ENCODE measurements at places on chromosomes 16 and 17. TPM values are rescaled to one million over a fixed set of nuclear protein-coding genes. Genes with fewer than 3 reads are reported as not detected.

ABCA5 gene
- 3.6 TPM for total RNA-seq

- no peak overlapping the region for H3K4me3 ChIP-seq
- no peaks in the 10 kb centered on the region for H3K27me3 ChIP-seq
- H3K4me1 ChIP-seq, result peaks cover 13% of the 10 kb centered on the region
- H3K27ac ChIP-seq, result no peak overlapping the region
Observed at GRCh38 chr16:11625769-11626168, 39.0 kb upstream of the LITAF start.

DNA sequence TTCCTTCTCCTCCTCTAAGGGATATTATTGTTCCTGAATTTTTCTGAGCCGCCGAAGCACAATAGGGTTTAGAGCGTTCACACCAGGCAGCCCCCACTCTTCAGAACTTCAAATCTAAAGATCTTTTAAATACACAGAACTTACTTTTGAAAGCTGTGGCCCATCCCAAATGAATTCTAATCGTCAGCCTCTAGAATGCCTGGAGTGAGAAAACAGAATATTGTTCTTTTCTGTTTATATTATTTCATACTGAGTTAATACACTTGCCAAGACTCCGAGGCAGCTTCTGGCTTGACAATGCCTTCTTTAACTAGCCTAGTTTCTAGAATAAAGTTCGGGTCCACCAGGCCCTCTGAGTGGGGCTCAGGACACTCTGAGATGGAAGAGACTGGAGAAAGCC is 405.6 kb downstream of the WWOX start:
- H3K27me3 ChIP-seq, result no peaks in the 10 kb centered on the region
- no peak for DNase-seq
- H3K36me3 ChIP-seq, result no peaks in the 10 kb centered on the region
- H3K27ac ChIP-seq, result no peak overlapping the region
- H3K4me3 ChIP-seq, result no peak overlapping the region

SPN gene
- 0.07 TPM for total RNA-seq

CCDC40 gene
- 7.0 TPM for total RNA-seq

DNA sequence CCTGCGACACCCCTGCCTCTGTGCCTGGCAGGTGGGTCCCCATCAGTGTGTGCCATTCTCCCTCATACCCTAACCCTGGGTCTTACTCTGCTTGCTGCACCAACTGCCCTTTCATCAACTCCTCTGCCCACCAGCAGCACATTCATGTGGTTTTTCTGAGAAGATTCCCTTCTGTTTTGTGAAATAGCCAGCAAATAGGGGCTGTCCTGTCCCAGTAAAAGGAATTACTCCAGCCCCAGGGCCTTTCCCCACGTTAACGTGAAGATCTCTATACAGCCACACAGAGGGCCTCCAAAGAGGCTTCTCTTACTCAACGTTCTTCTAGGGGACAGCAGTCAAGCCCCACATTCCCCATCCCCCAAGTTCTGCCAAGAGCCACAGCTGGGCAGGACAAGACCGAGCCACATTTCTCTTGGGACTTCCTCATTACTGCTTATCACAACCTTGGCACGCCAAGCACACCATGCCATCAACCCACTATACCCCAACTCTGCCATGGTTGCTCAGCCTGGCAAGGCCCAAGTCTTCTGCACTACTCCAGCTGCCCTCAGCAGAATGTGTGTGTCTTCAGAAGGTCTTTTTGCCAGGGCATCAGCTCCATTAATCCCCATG is 18.7 kb upstream of the CCL2 start:
- no peak overlapping the region for H3K4me3 ChIP-seq
- H3K4me1 ChIP-seq, result peaks cover 41% of the 10 kb centered on the region
- no peaks in the 10 kb centered on the region for H3K27me3 ChIP-seq

DNA sequence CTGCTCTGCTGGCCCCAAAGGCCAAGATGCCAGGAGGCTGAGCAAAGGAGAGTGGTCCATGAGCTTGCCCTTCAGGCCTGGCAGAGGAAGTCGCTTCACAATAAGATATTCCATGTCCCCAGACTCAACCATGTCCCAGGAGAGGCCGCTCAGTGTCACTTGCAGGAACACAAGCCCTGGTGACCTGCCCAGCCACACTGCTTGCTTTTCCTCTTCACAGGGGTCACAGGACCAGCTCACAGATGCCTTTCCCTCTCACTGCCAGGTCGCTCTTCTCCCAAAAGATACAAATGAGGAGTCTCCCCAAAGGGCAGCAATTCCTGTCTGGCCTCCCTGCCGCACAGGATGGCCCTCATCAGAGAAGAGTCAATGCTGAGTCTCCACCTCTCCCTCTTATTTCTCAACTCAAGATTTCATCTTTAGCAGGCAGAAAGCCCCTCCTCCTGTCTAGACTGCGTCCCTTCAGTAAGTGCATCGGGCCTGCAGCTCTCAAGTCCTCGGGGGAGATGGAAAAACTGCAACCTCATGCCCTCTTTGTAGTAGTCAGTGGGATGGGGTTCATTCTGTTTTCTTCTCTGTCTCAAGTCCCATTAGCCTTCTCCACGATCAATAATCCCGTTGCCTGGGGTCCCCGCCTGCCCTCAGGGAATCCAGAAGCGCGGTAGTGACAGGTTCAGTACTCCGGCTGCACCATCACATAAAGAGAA is 5.0 kb downstream of the JUP start:
- H3K4me3 ChIP-seq, result no peak overlapping the region
- DNase-seq, result no peak
- H3K27ac ChIP-seq, result no peak overlapping the region
- no peaks in the 10 kb centered on the region for H3K36me3 ChIP-seq
- no peaks in the 10 kb centered on the region for H3K27me3 ChIP-seq

GRCh38 chr16:12627394-12627793 is 176.3 kb downstream of the CPPED1 start:
- no peaks in the 10 kb centered on the region for H3K36me3 ChIP-seq
- H3K4me3 ChIP-seq, result no peak overlapping the region

DNA sequence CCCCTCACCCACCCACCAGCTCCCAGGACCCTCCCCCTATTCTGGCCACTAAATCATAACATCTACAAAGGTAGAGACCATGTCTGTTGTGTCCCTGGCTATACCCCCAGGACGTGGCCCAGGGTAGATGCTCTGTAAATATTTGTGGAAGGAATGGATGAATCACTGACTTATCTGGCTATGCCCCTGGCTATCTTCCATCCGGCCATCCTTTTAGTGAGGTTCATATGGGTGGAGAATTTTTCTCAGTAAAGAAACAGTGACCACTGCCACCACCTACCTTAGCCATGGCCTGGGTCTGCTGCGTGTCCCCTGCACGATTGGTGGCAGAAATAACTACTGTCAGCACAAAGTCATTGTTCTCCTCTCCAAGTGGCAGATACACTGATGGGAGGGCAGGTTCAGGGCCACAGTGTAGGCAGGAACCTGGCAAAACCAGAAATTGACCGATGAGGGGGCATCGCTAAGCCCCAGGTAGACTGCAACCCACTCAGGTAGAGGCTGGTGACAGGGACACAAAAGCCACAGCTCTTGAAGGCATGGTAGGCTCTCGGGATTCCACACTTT is 63.1 kb upstream of the BCO1 start:
- no peak overlapping the region for H3K27ac ChIP-seq
- no peak overlapping the region for H3K4me3 ChIP-seq
- no peaks in the 10 kb centered on the region for H3K27me3 ChIP-seq

- H3K36me3 ChIP-seq, result no peaks in the 10 kb centered on the region
- peaks cover 11% of the 10 kb centered on the region for H3K4me1 ChIP-seq
- H3K4me3 ChIP-seq, result no peak overlapping the region
- no peak overlapping the region for H3K27ac ChIP-seq
- H3K27me3 ChIP-seq, result no peaks in the 10 kb centered on the region
Observed at GRCh38 chr17:57158795-57159194, 73.7 kb downstream of the AKAP1 start.

DNA sequence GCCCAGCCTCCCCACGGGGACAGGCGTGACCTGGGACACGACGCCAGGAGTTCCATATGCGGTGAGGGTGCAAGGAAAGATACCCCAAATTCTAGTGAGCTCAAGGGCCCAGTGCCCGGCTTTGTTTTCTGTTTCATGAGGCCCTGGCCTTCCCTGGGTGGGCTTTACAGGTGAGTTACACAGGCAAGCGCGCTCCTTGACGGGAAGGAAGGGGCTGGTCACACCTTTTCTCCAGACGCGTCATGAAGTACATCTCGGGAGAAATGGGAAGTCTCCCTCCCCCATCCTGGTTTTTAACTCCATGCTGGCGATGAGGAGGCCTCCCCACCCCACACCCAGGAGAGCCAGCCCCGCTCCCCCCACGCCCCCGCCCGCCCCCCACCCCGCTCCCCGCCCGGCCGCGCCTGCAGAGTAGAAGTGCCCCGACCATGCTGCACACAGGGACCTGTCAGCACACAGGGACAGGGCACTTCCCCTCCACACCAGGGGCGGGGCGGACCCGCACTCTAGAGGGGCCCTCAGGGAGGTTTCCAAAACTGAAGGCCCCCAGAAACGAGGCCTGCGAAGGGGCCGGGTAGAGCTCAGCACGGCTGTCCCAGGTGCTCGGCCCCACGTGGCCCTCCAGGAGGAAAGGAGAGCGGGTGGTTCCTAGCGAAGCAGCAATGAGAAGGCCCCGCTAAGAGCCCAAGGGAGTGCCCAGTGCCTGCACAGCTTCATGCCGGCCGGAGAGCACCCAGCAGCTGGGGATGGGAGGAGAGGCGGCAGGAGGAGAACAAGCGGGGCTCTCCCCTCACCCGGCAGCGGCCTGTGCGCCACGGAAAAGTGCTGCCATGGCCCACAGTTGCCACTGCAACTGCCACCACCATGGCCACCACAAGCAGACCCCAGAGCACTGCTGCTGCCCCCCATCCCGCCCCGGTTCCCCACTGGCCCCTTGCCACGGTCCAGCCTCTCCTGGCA is 7.7 kb downstream of the CYB561 start:
- no peaks in the 10 kb centered on the region for H3K27me3 ChIP-seq
- no peak overlapping the region for H3K4me3 ChIP-seq
- H3K36me3 ChIP-seq, result no peaks in the 10 kb centered on the region
- peaks cover 16% of the 10 kb centered on the region for H3K4me1 ChIP-seq

GRCh38 chr16:24775455-24775854 is 46.0 kb downstream of the TNRC6A start:
- no peaks in the 10 kb centered on the region for H3K4me1 ChIP-seq
- H3K27me3 ChIP-seq, result no peaks in the 10 kb centered on the region
- DNase-seq, result no peak
- H3K4me3 ChIP-seq, result no peak overlapping the region
- H3K36me3 ChIP-seq, result peaks cover 35% of the 10 kb centered on the region

GRCh38 chr17:51260237-51261023 is at the start of gene UTP18:
Gene UTP18 (plus strand): TSS chr17:51260546. CDS start chr17:51260585, 39 bp downstream.
- peaks cover 4% of the 10 kb centered on the region for H3K36me3 ChIP-seq
- peak within 1 kb of the TSS; percentile 99 for H3K27ac ChIP-seq
- no peaks in the 10 kb centered on the region for H3K27me3 ChIP-seq
- H3K4me3 ChIP-seq, result peak within 1 kb of the TSS; percentile 97
- peaks cover 20% of the 10 kb centered on the region for H3K4me1 ChIP-seq

TMEM114 gene
- total RNA-seq, result not detected

DNA sequence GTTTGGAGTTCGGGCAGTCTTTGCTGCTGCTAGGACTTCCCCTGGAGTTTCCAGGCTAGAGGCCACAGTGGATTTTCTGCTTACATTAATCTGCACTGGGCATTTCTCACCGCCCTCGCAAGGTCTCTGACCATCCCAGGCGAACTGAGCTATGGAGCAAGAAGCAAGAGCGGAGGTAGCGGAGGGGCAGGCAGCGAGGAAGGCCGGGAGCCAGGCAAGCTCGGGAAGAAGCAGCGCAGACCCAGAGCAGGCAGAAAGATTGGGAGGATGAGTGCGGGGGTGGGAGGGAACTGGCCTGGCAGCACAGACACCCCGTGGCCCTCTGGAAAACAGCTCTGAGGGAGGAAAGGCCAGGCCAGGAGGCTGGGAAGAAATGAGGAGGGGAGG is 3.8 kb downstream of the COTL1 start:
- H3K36me3 ChIP-seq, result peaks cover 26% of the 10 kb centered on the region
- no peak for DNase-seq
- no peaks in the 10 kb centered on the region for H3K27me3 ChIP-seq
- H3K4me3 ChIP-seq, result no peak overlapping the region
- H3K27ac ChIP-seq, result no peak overlapping the region
- H3K4me1 ChIP-seq, result peaks cover 21% of the 10 kb centered on the region

DNA sequence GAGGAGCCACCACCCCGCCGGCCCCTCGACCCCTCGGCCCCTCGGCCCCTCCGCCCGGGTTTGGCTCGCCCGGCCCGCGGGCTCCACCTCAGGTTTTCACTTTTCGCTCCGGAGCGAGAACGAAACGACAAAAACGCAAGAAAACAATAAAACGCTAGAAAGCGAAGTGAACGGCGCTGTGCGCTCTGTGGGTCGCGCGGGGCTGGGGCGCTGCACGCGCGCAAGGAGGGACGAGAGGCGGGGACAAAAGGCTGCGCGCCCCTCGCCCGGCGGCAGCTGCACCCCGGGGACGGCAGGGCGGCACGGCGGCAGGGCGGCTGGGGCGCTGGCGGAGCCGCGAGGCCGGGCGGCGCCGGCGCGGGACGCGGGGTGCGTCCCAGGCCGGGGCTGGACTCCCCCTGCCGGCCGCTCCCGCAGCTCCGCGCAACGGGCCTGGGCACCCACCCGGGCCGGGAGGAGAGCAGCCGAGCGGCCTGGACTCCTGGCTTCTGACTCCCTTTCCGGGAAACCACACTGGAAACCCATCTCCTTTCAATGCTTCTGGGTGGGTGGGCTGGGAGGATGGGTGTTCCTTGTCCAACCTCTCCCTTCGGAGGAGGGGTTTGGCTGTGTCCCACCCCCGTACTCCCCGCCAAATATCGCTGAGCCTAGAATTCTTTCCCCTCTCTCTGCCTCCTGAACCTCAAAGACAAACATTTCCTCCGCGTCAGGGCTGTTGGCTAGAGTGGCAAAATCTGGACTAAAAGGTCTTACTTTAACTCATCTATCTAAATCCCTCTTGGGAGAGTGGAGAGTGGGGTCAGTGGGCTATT is 9.9 kb downstream of the TBX2 start:
- H3K4me1 ChIP-seq, result peaks cover 29% of the 10 kb centered on the region
- H3K36me3 ChIP-seq, result no peaks in the 10 kb centered on the region
- peak; percentile 49 for DNase-seq
- peak overlapping the region; percentile 33 for H3K27ac ChIP-seq

CBLN1 gene
- total RNA-seq, result 0.11 TPM

GRCh38 chr17:10149573-10150399 is 48.6 kb downstream of the GAS7 start:
- no peaks in the 10 kb centered on the region for H3K4me1 ChIP-seq
- H3K27ac ChIP-seq, result no peak overlapping the region
- H3K27me3 ChIP-seq, result peaks cover 4% of the 10 kb centered on the region
- no peak overlapping the region for H3K4me3 ChIP-seq
- no peaks in the 10 kb centered on the region for H3K36me3 ChIP-seq

KRT20 gene
- not detected for total RNA-seq

DNA sequence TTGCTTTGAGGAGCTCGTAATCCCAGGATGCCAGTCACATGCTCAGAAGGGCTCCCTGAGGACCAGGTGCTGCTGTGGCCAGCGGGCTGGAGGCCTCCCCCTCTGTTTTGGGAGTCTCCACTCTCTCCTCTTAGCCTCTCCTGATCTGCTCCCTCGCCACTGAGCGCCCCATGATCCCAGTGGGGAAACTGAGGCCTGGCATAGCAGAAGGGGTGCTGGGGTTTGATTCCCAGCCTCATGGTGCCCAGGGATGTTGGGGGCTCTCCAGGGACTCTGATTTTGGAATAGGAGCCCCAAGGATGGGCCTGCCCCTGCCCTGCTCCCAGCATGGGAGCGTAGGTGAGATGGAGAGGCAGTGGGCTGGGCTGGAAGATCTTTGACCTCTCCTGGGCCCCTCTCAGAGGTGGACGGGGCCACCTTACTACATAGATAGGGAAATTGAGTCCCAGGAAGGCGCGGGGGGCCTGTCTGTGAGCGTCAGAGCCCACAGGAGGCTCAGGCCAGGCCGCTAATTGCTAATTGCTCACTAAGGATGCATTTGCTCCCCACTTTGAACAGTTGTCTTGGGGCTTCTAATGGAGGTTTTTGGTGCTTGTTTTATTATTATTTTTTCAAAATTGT is 525 bp upstream of the ADCY7 start:
- peaks cover 21% of the 10 kb centered on the region for H3K4me1 ChIP-seq
- no peaks in the 10 kb centered on the region for H3K27me3 ChIP-seq
- H3K36me3 ChIP-seq, result no peaks in the 10 kb centered on the region
- no peak for DNase-seq
- H3K27ac ChIP-seq, result peak overlapping the region; percentile 73
